ENCODE measurements at places on chromosomes 11 and 22.

DNA sequence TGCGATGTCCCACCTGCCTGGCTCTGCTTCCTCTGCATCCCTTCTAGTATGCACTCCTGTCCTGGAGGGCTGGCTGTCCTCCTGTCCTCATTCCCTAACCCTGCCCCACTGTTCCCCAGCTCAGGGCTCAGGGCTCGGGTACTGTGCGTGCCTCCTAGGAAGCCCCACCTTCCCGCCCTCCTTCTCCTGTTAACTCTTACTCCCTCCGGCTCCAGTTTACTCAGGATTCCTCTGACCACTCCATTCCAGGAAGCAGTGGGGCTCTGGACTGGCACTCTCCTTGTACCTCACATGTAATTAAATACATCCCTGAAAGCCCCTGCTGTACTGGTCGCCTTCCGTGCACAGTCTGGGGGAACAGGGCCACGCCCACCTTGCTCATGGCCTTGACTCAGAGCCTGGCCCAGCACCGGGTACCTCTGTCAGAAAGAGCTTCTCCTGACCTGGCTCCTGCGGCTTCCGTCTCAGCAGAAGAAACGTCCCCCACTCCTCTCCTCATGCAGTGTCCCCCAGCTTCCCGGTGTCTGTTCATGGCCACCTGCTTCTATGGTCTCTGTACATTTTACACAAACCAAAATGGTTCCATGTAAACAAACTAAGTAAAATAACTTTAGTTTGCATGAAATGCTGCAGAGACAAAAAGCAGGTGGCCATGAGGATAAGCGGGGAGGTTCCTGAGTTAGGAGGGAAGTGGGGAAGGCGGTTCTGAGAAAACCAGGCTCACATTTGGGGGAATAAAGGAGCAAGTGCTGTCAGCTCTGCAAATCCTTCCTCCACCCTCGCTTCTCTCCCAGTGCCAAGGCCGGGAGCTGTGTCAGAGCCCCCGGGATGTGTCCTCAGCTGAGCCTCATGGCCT is 445.9 kb downstream of the BRD1 start:
- no peak for DNase-seq

GRCh38 chr11:119764108-119764868 is 35.3 kb upstream of the NECTIN1 start:
- peak; percentile 34 for DNase-seq

- DNase-seq, result no peak
These were observed 10.5 kb upstream of the TSPAN18 start for GRCh38 chr11:44716256-44716655.

GRCh38 chr11:134511255-134511654 is 99.2 kb upstream of the B3GAT1 start:
- DNase-seq, result no peak

Data from fibroblast of skin of right biceps (primary cell).